ENCODE measurements at places on chromosomes 6 and 20.
A peak's percentile ranks its signal among the peaks of the same experiment; 100 is the strongest.

- DNase-seq = no peak
Observed at GRCh38 chr20:17765584-17765983, 65.8 kb downstream of the BANF2 start.

- DNase-seq = no peak
Observed at GRCh38 chr6:129368970-129369369, 341.0 kb downstream of the ARHGAP18 start.

DNA sequence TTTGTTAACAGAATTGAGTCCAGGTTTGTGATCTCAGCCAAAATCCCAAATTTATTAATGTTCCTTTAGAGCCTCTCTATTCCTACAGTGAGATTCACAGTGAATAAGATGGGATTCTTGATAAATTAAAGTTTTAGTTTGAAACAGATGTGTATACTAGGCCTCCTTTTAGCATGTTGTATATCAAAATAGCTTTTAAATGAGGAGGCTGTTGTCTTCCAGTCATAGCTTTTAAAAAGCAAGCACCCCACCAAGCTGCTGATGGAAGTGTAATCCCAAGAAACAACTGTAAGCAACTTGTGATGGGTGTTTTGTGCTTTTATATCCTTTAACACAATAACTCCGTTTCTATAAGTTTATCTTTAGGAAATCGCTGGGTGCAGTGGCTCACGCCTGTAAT lies 7.0 kb downstream of the GTF2H5 start:
- no peak for DNase-seq

DNA sequence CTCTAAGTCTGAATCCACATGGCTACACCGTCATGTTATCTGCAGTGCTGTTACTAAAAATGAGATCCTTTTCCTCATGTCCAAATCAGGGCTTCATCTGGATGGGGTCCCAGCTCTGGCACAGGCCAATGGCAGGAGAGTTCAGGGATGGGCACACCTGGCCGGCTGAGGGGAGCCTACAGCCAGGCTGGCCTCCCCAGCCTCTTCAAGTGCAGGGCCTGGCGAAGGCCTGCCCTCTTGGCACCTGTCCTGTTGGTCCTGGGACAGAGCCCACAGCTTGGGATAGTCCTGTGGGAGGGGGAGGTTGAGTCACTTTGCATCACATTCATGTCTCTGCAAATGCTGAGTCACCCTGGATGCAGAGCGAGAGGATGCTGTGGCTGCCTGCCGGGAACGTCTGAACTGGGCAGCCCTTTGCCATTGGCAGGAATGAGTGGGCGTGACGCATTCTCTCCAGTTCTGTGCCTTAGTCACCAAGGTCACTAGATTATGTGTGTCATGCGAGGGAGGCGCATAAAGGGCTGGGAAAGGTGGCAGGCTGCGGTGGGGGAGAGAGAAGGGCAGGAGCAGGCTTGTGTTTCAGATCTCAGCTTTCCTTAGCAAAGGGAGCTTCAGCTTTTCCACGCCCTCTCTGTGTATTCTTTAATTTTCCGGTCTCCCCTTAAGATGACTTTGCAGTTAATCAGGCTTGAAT lies 223.2 kb upstream of the ECI2 start:
- peak; percentile 87 for DNase-seq

DNA sequence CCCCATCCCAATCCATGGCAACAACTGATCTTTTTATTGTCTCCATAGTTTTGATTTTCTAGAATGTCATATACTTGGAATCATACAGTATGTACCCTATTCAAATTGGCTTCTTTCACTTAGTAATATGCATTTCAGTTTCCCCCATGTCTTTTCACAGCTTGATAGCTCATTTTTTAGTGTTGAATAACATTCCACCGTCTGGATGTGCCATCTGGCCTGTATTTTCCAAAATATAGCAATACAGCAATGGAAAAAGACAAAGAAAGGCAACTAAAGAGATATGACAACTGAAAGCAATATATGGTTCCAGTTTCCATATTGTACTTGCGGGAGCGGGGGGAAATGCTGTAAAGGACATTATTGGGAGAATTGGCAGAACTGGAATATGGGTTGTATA lies 166.4 kb upstream of the NT5E start:
- no peak for DNase-seq

DNA sequence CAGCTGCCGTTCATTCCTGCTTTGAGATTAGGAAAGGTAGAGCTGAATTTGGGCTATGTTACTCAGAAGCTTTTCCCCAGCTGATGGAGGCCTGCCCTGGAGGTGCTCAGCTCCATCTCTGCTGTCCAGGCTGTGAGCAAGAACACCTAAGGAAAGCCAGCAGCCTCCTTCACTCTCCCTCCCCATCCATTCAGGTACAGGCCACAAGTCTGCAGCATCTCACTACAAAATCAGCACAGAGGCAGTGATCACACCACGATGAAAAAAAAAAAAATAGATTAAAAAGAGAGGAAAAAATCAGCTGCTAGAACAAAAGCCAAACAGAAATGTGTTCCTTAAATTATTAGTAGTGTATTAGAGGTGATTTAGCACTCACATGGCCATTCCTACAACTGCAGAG lies 515.0 kb downstream of the CDH26 start:
- no peak for DNase-seq

GRCh38 chr6:25703005-25703404 lies 51.0 kb downstream of the SCGN start:
- no peak for DNase-seq

- no peak for DNase-seq
Observed at GRCh38 chr6:88369262-88369661, 203.1 kb upstream of the CNR1 start.

- DNase-seq = no peak
Observed at GRCh38 chr6:89842228-89842627, 12.5 kb downstream of the CASP8AP2 start.

DNA sequence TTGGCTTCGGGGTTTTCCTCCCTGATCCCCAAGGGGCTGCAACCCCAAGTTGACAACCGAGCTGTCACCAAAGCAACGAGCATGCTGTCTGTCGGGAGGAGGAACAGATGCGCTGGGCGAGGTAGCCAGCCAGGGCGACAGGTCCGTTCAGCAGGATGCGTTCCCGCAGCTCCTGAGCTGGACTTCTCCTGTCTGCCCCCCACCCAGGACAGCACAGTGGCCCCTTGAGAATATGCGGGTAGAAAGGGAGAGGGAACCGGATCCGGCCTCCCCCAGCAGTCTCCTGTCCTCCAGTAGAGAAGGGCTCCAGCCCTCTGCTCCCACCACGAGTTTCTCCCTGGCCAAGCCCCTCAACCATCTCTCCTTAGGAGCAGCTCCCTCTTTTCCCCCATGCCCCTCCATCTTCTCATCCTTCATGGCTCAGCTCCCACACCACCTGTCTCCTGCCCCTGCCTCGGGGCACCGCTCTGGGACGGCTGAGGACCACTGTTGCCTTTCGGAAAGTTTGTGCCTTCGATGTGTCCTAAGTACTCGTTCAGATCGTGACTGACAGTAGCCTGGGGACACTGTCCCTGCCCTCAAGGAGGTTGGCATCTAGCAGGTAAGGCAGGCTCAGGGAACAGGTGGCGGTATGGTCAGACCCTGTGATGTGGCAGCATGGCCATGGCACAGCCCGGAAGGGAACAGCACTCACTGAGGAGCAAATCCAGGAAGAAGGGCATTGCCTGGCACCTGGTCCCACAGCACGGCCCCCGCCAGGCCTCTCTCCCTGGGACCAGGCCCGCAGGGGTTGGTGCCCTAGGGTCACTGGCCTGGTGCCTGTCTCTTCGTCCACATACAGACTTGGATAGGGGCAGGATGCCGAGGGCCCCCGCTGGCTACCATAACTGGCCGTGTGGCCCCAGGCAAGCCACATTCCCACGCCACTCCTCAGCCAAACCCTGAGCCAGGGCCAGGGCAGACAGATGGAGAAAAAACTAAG lies 96.3 kb downstream of the ASXL1 start:
- no peak for DNase-seq

DNA sequence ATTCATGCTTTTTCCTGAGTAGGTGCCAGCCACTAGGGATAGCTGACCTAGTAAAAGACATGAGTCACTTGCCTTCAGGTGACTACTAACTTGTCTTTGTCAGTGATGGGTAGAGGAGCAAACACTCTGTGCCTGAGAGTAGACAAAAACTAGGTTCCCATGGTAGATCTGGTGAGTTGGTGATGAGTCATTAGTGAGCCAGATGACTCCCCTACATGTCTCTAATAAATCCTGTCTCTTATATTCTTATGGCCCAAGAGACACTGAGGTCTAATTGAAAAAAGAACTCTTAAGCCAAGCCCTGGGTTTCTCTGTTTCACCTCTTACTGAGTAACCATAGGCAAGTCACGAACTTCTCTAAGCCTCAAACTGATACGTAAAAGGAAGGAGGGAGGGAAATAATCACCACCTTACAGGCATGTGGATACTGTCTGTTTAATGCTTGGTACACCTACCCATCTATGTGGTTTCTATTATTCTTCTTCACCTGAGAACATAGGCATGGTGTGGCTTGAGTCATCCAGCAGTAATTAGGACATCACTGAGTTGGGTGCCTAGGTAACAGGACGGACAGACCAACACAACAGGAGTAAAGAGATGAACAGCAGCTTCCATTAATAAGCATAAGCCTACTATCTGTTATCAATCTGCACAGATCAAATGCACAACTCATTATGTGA lies 20.3 kb downstream of the TTPAL start:
- no peak for DNase-seq

DNA sequence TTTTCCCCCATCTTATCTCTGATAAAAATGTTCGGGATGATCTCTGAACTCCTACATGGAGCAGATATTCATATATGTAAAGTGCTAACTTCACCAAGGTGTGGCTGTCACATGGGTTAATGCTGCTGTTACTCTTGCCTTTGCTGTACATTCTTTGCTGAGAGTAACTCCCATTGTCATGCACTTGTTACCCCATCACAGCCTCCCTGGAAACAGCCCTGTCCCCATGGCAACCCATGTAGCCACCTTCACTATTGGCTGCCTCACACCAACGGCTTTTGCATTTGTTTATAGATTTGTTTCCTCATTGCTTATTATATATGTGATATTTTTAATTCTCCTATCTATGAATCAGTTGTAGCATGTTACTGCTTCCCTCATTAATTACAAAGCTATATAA lies 17.3 kb upstream of the IBTK start:
- DNase-seq = no peak

DNA sequence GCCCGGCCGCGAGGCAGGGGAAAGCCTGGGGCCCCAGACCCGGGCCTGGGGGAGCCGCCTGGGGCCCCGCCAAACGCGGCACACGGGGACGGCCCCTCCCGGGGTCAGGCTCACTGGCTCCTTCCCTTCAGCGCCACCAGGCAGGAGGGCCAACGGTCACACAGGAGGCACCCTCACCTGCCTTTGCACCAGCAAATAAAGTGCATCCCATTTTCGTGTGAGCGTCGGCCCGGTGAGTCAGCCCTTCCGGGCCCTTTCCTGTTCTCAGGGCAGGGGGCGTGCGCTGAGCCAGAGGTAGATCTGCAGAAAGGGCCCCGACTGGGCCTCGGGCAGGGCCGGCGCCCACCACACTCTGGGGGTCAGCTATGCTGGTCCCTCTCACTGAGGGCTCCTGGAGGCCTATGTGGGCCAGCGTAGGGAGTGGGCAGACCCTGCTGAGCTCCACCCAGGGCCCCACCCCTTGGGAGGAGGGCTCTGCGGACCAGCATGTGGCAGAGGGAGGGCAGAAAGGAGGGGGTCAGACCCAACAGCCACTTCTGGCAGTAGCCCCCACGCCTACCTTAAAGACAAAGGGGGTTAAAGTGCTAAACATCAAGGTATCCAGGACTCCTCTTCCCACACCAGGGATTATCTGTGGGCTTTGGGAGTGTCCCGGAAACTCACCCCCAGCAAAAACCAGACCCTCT lies 931 bp upstream of the UCKL1 start:
- DNase-seq = peak; percentile 73

GRCh38 chr6:32432050-32432450 lies 7.6 kb upstream of the HLA-DRA start:
- no peak for DNase-seq

DNA sequence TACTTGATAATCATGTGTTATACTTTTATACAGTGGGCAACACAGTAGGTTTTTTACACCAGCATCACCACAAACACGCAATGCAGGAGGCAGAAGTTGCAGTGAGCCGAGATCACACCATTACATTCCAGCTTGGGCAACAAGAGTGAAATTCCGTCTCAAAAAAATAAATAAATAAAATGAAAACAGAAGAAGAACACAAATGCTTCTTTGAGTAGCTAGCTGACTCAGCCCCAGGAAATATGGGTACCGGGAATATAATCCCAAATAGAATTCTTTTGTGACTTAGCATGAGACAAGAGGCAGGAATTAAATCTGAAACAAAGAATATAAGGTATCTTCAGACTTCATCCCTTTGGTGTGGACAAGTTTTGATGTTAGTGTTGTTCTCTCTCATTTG lies 164.2 kb upstream of the ATXN1 start:
- DNase-seq = no peak

DNA sequence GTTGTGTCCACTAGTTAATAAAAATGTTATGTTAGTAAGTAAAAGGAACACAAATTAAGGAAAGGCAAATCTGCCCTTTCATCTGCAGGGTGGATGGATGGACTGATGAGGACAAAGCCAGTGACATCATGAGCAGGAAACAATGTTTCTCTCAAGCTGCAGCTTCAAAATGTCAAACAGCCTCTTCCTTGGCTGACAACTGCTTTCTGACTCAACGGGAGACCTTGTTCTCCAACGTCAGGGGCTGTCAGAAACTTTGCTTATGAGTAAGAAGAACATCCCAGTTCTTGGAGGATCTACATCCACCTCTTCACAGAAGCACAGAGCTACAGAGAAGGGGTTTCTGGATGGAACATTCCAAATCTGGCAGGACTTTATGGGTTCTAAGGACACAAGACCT lies 6.0 kb downstream of the CST2 start:
- no peak for DNase-seq

GRCh38 chr6:166567107-166567506 lies 19.4 kb downstream of the RAMACL start:
- peak; percentile 52 for DNase-seq

DNA sequence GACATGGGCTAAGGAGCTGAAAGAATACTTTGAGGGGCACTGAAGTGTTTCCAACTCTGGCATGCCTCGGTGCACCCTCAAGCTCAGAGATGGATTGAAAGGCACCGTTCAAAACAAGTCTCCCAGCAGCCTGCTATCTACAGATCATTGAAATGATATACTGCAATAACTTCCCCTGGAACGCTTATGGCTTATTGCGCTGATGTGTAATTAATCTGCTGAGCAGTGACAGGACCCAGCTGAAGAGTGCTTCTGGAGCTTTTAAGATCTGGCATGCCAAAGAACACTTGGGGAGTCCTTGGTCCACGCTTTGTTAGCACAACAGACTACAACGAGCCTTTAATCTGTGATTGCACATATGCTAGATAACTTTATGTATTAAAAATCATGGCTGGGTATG lies 708.2 kb downstream of the PRKN start:
- no peak for DNase-seq

GRCh38 chr20:46690219-46691106 lies 1.2 kb upstream of the TP53RK start:
- no peak for DNase-seq

GRCh38 chr20:62979310-62979709 lies 26.8 kb downstream of the SLC17A9 start:
- no peak for DNase-seq

- DNase-seq = no peak
Observed at GRCh38 chr20:1373614-1374013, 19.2 kb downstream of the FKBP1A start.

- DNase-seq = no peak
Observed at GRCh38 chr20:50845566-50846215, 50.8 kb downstream of the BCAS4 start.
